ENCODE measurements at places on chromosomes 11 and 22.

DNA sequence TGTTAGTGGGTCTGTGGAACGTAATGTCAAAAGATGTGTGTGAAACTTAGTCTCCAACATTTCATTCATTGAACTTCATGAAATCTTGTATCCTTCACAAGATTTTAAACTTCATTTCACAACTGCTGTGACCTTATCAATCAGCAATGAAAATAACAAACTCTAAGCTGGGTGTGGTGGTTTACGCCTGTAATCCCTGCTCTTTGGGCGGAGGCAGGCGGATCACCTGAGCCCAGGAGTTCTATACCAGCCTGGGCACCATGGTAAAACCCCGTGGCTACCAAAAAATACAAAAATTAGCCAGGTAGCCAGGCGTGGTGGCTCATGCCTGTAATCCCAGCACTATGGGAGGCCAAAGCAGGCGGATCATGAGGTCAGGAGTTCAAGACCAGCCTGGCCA lies 5.1 kb downstream of the CHKA start:
- no peak for DNase-seq

- no peak for DNase-seq
Observed at GRCh38 chr11:123815122-123815521, 9.0 kb upstream of the OR6M1 start.

DNA sequence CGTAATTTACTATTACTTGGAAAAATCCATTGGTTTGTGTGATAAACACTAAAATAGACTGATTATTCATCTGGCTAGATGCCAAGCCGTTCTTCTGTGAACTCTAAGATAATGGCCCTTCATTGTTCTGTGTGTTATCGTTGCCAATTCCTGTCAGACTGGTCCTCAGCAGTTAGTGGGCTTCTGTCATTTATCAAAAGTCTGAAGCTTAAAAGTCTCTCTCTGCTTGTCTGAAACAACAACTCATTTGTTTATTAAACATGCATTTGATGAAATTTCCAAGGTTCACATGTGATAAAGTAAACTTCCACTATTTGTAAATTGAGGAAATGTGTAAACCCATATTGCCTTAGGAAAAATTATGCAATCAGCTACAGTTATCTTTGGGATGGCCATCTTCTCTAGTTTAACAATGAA lies 21.1 kb upstream of the RDX start:
- DNase-seq = peak; percentile 95

GRCh38 chr11:5923794-5924193 lies 18.3 kb upstream of the OR56A3 start:
- no peak for DNase-seq

DNA sequence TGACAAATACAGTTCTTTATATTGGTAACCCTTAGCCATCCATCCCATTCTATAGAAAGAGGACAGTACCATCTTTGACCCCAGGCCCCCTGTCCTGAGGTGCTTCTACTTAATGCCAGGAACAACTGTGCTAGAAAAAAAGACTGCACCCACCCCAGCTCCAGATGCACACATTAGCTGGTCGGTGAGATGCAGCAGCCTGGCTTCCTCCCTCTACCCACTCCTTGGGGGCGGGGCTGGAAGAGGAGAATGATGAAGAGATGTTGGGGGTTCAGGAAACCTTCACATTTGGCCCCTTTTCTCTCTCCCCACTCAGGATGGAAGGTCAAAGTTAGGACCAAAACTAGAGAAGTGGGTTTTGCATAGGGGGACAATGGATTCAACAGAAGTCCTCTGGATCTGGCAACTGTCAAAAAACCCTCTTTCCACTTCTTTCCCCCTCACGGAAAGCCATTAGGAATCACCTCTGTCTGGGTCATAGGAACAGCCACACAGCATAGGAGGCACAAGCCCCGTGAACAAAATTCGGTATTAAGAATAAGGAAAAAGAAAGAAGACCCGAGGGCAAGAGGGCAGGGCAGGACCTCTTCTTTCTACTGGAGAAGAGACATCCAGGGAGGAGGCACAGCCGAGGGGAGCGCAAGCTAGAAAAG lies 755 bp downstream of the NRIP3 start:
- DNase-seq = no peak

- DNase-seq = no peak
Observed at GRCh38 chr11:116742104-116742503, 30.7 kb downstream of the BUD13 start.

Data from NCI-H748 treated with DMSO at 0.1 percent for 48 hours (cell line).